ENCODE measurements at places on chromosomes 1 and 21. TPM values are rescaled to one million over a fixed set of nuclear protein-coding genes. Genes with fewer than 3 reads are reported as not detected.

Gene LRRC3
- total RNA-seq, result 8.7 TPM

Gene SEC16B
- 0.69 TPM for total RNA-seq

Gene CLCA2
- 0.60 TPM for total RNA-seq

Gene BNIPL
- 27.7 TPM for total RNA-seq

Gene PTGS2
- 2.9 TPM for total RNA-seq

Gene C2CD4D
- 0.43 TPM for total RNA-seq

Gene UBE2U
- not detected for total RNA-seq

Gene GCSAML
- total RNA-seq, result not detected

Gene SUSD4
- 7.0 TPM for total RNA-seq

Gene ANGPTL1
- 0.43 TPM for total RNA-seq

Gene HAO2
- total RNA-seq, result 0.29 TPM

Gene MPZ
- 3.6 TPM for total RNA-seq

Gene TPTE
- total RNA-seq, result not detected

Gene SORT1
- total RNA-seq, result 52.3 TPM

Gene CD244
- 0.50 TPM for total RNA-seq

Gene CAMTA1
- 76.3 TPM for total RNA-seq

Gene MTMR11
- 21.0 TPM for total RNA-seq

Gene TBCE
- total RNA-seq, result 25.2 TPM

Gene DYRK3
- 7.2 TPM for total RNA-seq

Gene L1TD1
- total RNA-seq, result 6.2 TPM

Gene RXRG
- 0.98 TPM for total RNA-seq

Gene ARHGEF16
- 28.9 TPM for total RNA-seq

Gene NR0B2
- 7.2 TPM for total RNA-seq

Gene MYOG
- total RNA-seq, result not detected

Gene ADAM30
- not detected for total RNA-seq

Gene TEX38
- not detected for total RNA-seq

Gene RSPH1
- total RNA-seq, result 5.2 TPM

Gene DNAH14
- 23.6 TPM for total RNA-seq

Gene FAM72D
- 3.4 TPM for total RNA-seq

Gene MTARC2
- 14.3 TPM for total RNA-seq

Data from type B pancreatic cell (in vitro differentiated cells).